ENCODE measurements at places on chromosomes 16 and 17.

DNA sequence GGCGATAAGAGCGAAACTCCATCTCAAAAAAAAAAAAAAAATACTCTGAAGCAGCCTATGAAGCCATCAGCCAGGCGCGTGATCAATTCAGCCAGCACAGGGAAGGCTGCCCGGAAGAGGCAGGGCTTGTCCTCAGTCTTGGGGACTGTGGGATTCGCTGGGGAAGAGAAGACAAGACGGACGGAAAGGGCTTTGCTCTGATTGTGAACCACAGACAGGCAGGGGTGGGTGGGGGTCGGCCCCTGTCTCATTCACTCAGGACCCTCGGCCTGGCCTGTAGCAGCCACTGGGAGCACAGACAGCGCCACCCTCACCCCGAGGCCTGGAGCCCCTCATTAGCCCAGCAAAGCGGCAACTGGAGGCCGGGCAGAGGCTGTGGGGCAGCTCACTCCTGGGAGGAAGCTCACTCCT lies 37.2 kb downstream of the ABR start:
- H3K36me3 ChIP-seq, result peaks cover 6% of the 10 kb centered on the region
- H3K4me1 ChIP-seq, result peaks cover 26% of the 10 kb centered on the region
- H3K4me3 ChIP-seq, result no peak overlapping the region
- H3K27ac ChIP-seq, result no peak overlapping the region
- H3K27me3 ChIP-seq, result no peaks in the 10 kb centered on the region

DNA sequence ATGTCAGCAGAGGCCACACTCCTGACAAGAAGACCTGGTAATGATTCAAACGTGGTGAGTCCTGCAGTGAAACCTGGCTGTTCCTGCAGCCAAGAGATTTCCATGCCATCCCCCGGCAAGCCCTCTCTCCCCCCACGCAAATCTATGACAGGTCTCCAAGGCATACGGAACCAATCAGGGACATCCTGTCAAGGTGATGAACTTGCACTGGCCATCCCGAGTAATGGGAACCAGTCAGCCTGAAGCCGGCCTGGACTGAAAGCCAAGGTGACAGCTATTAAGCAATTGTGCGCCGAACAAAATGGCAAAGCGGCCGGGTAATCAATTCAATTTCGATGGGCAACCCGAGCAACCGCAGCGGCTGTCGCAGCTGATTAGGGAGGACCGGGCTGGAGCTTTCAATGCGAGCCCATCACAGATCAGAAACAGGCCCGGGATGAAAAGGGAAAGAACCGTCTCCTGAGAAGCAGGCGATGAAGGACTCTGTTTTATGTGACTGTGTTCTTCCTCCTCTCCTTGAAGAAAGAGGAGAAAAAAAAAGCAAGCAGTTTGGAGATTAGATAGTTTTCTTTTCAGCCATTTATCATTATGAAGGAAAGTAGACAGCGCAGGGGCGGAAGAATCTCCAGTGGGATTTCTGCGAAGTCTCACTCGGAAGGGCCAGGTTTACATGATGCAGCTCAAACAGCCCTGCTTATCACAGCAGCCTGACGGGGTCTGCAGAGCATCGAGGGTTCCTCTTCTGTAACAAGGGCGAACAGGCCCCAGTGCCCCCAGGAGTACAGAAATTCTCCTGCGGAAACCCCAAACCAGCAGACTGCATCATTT lies 35.2 kb downstream of the TBX4 start:
- H3K36me3 ChIP-seq, result no peaks in the 10 kb centered on the region
- peak overlapping the region; percentile 5 for H3K27ac ChIP-seq
- peak overlapping the region; percentile 32 for H3K4me3 ChIP-seq
- DNase-seq, result no peak

DNA sequence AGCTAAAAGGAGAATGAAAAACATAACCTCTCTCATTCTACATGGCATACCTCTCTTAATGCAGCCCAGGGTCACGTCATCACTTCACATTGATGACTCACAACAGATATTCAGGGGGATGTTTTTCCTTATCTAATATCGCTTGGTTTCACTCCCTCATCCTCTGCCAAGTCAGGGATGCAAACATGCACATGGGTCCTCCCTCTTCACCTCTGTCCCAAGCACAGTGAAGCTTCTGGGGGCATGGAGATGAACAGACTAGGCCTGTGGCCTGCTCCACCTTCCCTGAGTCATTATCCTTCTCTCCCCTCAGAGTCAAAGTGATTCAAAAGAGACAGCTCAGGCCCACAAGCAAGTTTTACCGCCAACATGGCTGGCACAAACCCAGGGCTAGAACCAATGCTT lies 2.3 kb upstream of the MT2A start:
- no peak overlapping the region for H3K27ac ChIP-seq
- H3K4me3 ChIP-seq, result no peak overlapping the region
- H3K4me1 ChIP-seq, result peaks cover 36% of the 10 kb centered on the region
- no peak for DNase-seq
- peaks cover 46% of the 10 kb centered on the region for H3K27me3 ChIP-seq

- no peak overlapping the region for H3K4me3 ChIP-seq
- H3K4me1 ChIP-seq, result peaks cover 5% of the 10 kb centered on the region
- DNase-seq, result no peak
- peaks cover 27% of the 10 kb centered on the region for H3K27me3 ChIP-seq
- H3K27ac ChIP-seq, result no peak overlapping the region
Measured at GRCh38 chr16:16923479-16923878, 544.5 kb downstream of the NPIPA7 start.

- no peak overlapping the region for H3K4me3 ChIP-seq
- no peaks in the 10 kb centered on the region for H3K36me3 ChIP-seq
- peaks cover 61% of the 10 kb centered on the region for H3K27me3 ChIP-seq
Measured at GRCh38 chr17:74569020-74570003, 2.0 kb upstream of the CD300H start.

DNA sequence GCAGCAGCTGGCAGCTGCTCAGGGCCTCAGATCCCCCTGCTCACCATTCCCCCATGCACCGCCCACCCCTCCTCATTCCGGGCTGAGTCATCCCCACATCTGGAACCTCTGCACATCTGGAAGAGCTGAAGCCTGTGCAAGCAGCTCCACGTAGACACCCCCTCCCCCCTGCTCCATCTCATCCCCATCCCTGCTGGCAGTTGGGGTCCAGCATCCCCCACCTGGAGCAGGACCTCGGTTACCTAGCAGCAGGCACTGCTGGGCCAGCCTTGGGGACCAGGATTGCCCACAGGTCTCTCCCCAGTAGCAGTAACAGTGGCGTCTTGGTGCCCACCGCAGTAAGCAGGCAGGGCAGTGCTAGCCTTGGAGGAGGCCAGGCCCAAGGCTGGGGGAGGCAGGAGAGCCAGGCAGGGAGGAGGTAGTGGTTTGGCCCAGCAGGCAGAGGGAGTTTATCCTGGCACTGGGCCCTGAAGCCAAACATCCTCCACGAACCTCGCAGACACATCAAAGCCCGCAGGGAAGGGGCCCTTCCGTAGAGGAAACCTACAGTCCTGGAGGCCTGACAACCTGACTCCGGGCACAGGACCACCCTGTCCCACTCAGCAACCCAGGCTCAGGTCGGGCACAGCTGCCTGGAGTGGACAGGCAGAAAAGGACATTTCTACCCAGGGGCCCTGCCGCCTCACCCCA lies 7.7 kb upstream of the TMEM92 start:
- H3K4me1 ChIP-seq, result peaks cover 55% of the 10 kb centered on the region
- peak overlapping the region; percentile 24 for H3K27ac ChIP-seq
- H3K36me3 ChIP-seq, result no peaks in the 10 kb centered on the region
- peaks cover 21% of the 10 kb centered on the region for H3K27me3 ChIP-seq

GRCh38 chr17:61419496-61420046 lies 19.9 kb downstream of the TBX2 start:
- H3K36me3 ChIP-seq, result no peaks in the 10 kb centered on the region
- H3K4me3 ChIP-seq, result no peak overlapping the region
- no peak for DNase-seq
- peaks cover 60% of the 10 kb centered on the region for H3K27me3 ChIP-seq
- no peak overlapping the region for H3K27ac ChIP-seq

DNA sequence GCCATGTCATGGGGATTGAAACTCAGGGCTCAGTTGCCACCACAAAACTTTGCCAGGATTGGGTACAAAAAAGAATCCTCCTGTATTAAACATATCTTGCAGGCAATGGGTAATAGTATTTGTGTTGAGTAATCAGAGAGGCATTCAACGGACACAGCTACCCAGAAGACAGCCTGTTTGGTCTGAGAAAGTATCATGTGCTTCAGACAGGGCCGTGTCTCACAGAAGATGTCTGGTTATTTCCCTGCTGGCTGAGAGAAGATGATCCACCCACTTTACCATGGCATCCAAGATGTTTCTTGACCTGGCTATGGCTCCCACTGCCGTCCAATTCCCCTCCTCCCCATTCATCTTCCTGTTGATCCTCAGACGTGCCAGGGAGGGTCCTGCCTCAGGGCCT lies 304.3 kb upstream of the XYLT1 start:
- H3K27me3 ChIP-seq, result peaks cover 9% of the 10 kb centered on the region
- no peak for DNase-seq
- no peaks in the 10 kb centered on the region for H3K4me1 ChIP-seq
- no peak overlapping the region for H3K4me3 ChIP-seq
- H3K36me3 ChIP-seq, result no peaks in the 10 kb centered on the region
- no peak overlapping the region for H3K27ac ChIP-seq
